ENCODE measurements at places on chromosomes 1 and 21. TPM values are rescaled to one million over a fixed set of nuclear protein-coding genes. Genes with fewer than 3 reads are reported as not detected.
A peak's percentile ranks its signal among the peaks of the same experiment; 100 is the strongest.

DNA sequence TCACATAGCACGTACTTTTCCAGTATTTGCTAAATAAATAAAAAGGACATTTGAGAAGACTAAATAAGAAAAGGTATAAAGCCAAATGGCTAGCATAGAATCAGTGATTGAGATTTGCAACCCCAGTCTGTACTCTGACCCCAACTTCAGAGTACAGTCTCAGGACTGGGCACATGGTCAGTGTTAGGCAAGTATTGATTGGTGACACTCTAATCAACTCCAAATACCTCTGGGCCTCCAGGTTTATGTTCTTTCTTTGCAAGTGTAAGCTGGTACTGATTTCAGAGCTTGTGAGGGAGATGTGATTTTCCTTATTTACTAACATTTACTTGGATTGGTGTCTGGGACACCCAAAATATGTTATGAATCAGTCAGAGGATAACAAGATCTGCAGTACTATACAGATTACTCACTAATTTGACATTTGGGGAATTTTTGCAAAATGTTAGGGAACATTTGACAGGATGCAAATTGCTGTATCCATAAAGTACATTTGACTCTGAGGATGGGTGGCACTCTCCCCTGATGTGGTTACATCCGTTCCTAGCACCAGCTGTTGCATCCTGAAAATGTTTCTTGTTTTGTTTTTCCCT lies 34.2 kb downstream of the LMO4 start:
- no peak for DNase-seq

DNA sequence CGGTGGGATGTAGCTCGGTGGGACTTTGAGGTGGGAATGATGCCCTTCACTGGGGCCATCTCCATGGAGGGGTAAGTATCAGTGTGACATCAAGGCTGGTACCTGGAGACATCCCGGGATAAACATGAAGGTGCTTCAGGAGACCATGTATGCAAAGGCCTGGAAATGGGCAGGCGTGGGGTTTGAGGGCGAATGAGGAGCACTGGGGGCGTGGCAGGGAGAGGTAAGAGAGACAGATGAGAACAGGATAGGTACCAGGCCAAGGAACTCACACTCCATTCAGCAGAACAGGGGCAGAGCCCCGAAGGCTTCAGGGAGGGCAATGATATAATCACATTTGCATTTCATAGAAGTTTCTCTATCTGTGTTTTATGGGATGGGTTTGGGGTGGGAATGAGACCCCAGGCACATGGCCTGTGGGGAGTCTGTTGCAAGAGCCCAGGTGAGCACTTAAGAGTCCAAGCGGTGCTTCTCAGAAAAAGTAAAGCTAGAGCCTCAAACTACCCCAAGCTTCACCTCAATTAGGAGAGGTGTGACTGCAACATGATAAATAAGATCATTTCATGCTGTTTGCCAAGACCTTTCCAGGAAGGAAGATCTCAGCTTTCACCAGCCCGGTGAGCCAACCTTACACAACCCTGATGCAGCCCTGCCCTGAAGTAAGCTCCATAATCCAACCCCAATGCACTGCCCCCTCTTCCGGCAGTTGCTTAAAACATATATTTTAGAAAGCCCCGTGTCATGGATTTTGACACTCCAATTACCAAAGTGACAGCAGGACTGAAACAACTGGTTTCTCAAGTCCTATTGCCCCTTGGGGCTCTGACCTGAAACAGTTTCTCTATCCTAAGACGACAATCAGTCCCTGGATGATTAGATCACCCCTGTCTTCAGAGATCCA lies 7.4 kb downstream of the S100A9 start:
- DNase-seq: no peak

The FHAD1 gene
- total RNA-seq: 1.1 TPM

GRCh38 chr1:24984800-24985522 lies 54.9 kb upstream of the RUNX3 start:
- DNase-seq: no peak

- no peak for DNase-seq
These were observed 192.1 kb upstream of the DAB1 start for GRCh38 chr1:57615956-57616355.

The LAMC2 gene
- total RNA-seq: 31.2 TPM

GRCh38 chr1:26459573-26460031 lies 12.6 kb upstream of the HMGN2 start:
- DNase-seq: no peak

The TAF12 gene
- 8.7 TPM for total RNA-seq

The TNFRSF8 gene
- total RNA-seq: not detected

DNA sequence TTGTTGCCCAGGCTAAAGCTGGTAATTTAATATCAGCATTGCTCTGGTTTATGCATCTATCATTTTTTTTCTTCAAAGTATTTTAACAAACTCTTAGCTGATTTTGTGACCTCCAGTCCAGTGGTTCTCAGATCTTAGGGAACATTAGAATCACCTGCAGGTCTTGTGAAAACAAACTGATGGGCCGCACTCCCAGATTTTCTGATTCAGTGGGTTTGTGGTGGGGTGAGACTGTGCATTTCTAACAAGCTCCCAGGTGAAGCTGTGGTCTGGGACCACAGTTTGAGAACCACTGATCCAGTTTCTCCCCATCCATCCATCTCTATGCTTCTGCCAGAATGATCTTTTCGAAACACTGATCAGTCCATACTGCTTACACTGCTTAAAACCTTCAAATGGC lies 305.7 kb upstream of the USP24 start:
- DNase-seq: no peak

DNA sequence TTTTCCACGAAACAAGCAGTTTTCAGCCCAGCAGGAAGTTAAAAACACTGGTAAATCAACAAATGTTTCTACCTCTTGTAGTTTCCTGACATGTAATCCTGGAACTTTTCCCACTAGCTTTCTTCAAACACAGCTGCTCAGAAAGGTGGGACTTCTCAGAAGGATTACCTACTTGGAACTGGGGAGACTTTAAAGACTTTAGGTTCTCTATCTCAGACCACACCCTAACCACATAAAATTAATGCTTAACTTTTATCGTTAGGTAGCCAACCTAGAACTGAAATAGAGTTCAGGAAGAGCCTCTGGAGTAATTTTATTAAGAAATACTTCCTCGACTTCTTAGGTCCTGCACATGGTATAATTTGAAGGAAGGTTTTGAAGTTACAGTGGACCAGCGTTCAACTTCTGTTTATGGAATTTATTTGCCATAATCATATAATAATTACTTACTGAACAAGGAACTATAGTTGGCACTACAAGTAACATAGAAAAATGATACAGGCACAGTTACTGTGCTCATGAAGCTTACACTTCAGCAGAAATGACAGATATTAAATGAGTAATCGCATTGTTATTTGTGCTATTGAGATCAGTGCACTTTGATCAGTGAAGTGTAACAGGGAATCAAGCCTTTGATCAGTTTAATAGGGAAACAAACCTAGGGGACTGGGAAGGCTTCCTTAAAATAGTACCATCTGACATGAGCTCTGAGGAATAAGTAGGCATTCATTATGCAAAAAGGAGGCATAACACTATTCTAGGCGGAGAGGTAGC lies at the start of gene BCL2L15:
Gene BCL2L15, minus strand, starts transcription at position 180 of the 774 bp plus-strand sequence. CDS start 206 bp downstream, outside the sequence.
- peak; percentile 49 for DNase-seq

The GSTM5 gene
- 0.42 TPM for total RNA-seq

The TDRKH gene
- total RNA-seq: 5.0 TPM

The CELA2A gene
- 20,184 TPM for total RNA-seq

GRCh38 chr1:26300578-26301275 lies 5.7 kb downstream of the UBXN11 start:
- DNase-seq: no peak

DNA sequence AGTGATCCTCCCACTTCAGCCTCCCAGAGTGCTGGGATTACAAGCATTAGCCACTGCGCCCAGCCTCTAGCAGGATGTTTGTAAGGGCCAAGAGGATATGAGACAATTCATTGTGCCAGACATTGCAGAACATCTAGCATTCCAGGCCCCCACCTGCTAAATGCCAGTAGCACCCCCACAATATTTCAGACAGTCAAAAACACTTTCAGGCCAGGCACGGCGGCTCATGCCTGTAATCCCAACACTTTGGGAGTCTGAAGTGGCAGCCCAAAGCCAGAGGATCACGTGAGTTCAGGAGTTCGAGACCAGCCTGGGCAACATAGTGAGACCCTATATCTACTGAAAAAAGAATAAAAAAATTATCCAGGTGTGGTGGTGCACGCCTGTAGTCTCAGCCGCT lies 12.9 kb downstream of the PPIE start:
- no peak for DNase-seq

The VWA5B1 gene
- 0.29 TPM for total RNA-seq

DNA sequence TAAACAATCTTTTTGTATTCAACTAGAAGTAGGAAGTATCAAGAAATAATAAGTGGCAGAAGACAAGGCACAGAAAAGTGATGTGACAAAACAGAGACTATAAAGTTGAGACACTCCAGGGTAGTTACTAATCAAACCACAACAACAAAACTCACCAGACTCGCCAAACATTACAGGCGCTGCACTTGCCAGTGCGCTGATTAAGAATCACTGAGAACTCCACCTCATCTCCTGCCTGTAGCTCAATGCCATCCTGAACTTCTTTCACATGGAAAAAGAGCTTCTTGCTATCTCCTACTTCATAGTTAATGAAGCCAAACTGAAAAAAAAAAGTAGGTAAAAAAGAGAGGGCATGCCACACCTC lies 2.8 kb upstream of the NRAS start:
- DNase-seq: no peak

GRCh38 chr1:108722292-108722691 lies 9.6 kb downstream of the FNDC7 start:
- DNase-seq: no peak
